ENCODE measurements at places on chromosomes 11 and 22.

GRCh38 chr11:44899959-44900358 is 50.7 kb downstream of the TP53I11 start:
- peak; percentile 78 for DNase-seq

GRCh38 chr22:43042101-43042780 is 27.3 kb upstream of the PACSIN2 start:
- DNase-seq = no peak

- DNase-seq = no peak
Measured at GRCh38 chr11:112485280-112485679, 224.6 kb upstream of the PLET1 start.

- no peak for DNase-seq
Measured at GRCh38 chr11:17410606-17411379, 22.3 kb upstream of the KCNJ11 start.

Measured in iPS DF 19.7 (cell line).